ENCODE measurements at places on chromosomes 1 and 21.

GRCh38 chr1:183029591-183030000, 6.4 kb downstream of the LAMC1 start:
- no peak for DNase-seq

DNA sequence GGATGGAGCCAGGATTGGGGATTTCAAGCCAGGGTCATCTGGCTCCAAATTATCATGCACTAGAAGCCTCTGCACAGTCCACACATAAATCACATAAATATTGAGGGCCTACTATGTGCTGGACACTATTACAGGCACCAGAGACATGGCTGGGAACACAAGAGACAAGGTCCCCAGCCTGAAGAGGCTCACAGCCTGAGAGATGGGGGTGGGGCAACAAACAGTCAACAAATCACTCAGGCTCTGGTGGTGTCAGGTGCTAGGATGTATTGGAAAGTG, 41.6 kb upstream of the LAPTM5 start:
- no peak for DNase-seq

GRCh38 chr1:87730274-87731216, 401.9 kb downstream of the LMO4 start:
- no peak for DNase-seq

- DNase-seq, result no peak
Observed at GRCh38 chr1:23718482-23718881, 24.8 kb upstream of the ELOA start.

- no peak for DNase-seq
Observed at GRCh38 chr1:50342525-50342924, 80.7 kb downstream of the DMRTA2 start.

- DNase-seq, result no peak
Observed at GRCh38 chr1:77350012-77350770, 68.4 kb downstream of the AK5 start.

- DNase-seq, result no peak
Observed at GRCh38 chr1:53455364-53455991, 3.7 kb upstream of the DMRTB1 start.

DNA sequence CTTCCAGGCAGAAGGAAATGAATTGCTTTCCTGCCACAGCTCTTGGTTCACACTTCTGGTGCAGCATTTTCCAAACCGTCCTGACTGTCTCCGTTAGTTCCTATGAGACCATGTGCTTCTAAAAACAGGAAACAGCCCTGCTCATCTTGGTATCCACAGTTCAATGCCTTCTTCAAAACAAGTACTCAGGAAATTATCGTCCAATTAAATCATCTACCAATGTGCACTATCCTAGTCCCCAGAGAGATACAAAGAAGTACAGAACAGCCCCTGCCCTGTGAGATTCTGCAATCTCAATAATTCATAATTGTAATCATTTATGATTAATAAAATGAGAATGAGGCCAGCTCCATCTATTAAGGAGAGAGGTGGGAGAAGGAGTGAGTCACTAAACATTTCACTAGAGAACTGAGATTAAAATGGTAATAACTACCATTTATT, 11.2 kb downstream of the CLEC20A start:
- DNase-seq, result no peak

- DNase-seq, result peak; percentile 33
Observed at GRCh38 chr1:54604572-54605370, 18.6 kb downstream of the FAM151A start.

GRCh38 chr21:43370888-43371570, 55.9 kb downstream of the SIK1 start:
- no peak for DNase-seq

- DNase-seq, result peak; percentile 81
Observed at GRCh38 chr1:24536391-24536840, 19.5 kb upstream of the NCMAP start.

DNA sequence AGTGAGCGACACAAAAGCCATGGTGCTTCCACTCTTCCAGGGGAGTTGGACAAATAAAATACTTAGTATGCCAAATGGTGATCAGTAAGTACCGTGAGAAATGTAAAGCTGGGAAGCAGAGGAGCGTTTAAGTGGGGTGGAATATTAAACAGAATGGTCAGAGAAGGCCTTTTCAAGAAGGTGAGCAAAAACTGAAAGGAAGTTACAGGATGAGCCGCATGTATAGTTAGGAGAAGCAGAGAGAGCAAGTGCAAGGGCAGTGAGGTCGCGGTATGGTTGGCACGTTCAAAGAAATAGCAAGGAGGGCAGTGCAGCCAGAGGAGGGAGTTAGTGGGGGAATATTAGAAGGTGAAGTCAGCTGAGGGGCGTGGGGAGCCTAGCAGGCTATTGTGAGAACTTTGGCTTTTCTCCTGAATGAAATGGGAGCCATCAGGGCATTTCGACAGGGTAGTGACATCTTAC, 748 bp upstream of the ATP6V0B start:
- peak; percentile 23 for DNase-seq

GRCh38 chr1:235892202-235892601, 25.5 kb upstream of the LYST start:
- DNase-seq, result no peak

DNA sequence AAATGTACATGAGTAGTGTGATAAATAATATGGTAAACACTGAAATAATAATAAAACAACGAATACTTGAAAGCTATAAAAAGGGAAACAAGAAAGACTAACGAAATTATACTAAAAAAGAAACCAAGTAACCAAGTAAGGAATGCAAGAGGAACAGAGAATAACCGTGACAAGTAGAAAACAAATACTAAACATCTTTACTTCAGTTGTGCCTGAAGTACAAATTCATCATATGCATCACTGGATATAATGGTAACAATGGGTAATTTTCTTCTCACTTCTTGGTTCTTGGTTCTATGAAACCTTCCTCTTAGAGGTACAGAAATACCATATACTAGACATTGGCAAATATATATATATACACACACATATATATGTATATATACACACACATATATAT, 1093.6 kb upstream of the B3GALT2 start:
- DNase-seq, result no peak

GRCh38 chr1:227445746-227446145, 117.6 kb upstream of the ZNF678 start:
- no peak for DNase-seq

All from stimulated activated CD4-positive, alpha-beta T cell treated with anti-CD3 and anti-CD28 coated beads, Interleukin-15, amount 100 ng/mL, for 24 hours (primary cell).